ENCODE measurements at places on chromosomes 6 and 20. TPM values are rescaled to one million over a fixed set of nuclear protein-coding genes. Genes with fewer than 3 reads are reported as not detected.
A peak's percentile ranks its signal among the peaks of the same experiment; 100 is the strongest.

Gene SLC16A10
- 0.10 TPM for polyA plus RNA-seq

Gene ASF1A
- polyA plus RNA-seq: 9.6 TPM

Gene IDH3B
- 123 TPM for polyA plus RNA-seq

GRCh38 chr6:127207591-127208120 lies 59.0 kb upstream of the RNF146 start:
- no peaks in the 10 kb centered on the region for H3K36me3 ChIP-seq
- DNase-seq: no peak
- no peaks in the 10 kb centered on the region for H3K4me1 ChIP-seq
- H3K27me3 ChIP-seq: no peaks in the 10 kb centered on the region
- no peak overlapping the region for H3K27ac ChIP-seq
- no peak overlapping the region for H3K4me3 ChIP-seq

DNA sequence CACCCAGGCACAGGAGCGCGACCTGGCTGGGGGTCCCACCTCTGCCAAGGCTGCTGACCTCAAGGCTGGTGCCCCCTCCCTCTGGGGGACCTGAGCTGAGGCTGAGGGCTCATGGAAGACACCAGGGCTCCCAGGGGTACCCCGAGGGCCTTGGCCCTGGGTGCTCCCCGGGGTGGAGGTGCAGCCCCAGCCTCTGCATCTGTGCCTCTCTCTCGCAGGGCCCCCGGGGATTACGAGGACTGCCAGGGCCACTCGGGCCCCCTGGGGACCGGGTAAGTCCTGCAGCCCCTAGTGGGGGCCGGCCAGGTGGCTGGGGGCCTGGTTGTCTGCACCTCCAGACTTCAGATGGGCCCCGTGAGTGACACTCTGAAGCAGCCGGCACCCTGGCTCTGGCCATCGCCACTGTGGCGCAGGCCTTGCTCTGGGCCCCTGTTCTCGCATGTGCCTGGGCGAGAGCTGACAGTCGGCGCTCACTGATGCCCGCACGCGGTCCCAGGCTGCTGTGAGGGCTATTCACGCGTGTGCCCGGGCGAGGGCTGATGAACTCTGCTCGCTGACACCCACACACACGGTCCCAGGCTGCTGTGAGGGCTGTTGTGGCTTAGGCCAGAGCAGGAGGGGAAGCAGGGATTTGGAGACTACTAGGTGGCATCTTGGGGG lies 9.3 kb downstream of the COL9A3 start:
- H3K4me1 ChIP-seq: peaks cover 11% of the 10 kb centered on the region
- H3K36me3 ChIP-seq: no peaks in the 10 kb centered on the region
- H3K4me3 ChIP-seq: no peak overlapping the region
- no peaks in the 10 kb centered on the region for H3K27me3 ChIP-seq
- H3K27ac ChIP-seq: no peak overlapping the region

GRCh38 chr6:89777455-89777854 lies 42.1 kb downstream of the MDN1 start:
- no peaks in the 10 kb centered on the region for H3K27me3 ChIP-seq
- H3K27ac ChIP-seq: no peak overlapping the region
- no peak overlapping the region for H3K4me3 ChIP-seq
- H3K36me3 ChIP-seq: peaks cover 15% of the 10 kb centered on the region

- H3K36me3 ChIP-seq: no peaks in the 10 kb centered on the region
- peaks cover 41% of the 10 kb centered on the region for H3K4me1 ChIP-seq
- no peak overlapping the region for H3K4me3 ChIP-seq
- no peak overlapping the region for H3K27ac ChIP-seq
Measured at GRCh38 chr6:3844097-3844463, 5.1 kb upstream of the FAM50B start.

- H3K27me3 ChIP-seq: peaks cover 5% of the 10 kb centered on the region
- no peak for DNase-seq
- H3K27ac ChIP-seq: no peak overlapping the region
Measured at GRCh38 chr6:45949256-45949655, 66.4 kb downstream of the CLIC5 start.

- no peak overlapping the region for H3K4me3 ChIP-seq
- no peak for DNase-seq
- H3K36me3 ChIP-seq: no peaks in the 10 kb centered on the region
- no peak overlapping the region for H3K27ac ChIP-seq
- H3K27me3 ChIP-seq: no peaks in the 10 kb centered on the region
- H3K4me1 ChIP-seq: peaks cover 17% of the 10 kb centered on the region
Measured at GRCh38 chr6:17712576-17712975, 5.9 kb upstream of the NUP153 start.

DNA sequence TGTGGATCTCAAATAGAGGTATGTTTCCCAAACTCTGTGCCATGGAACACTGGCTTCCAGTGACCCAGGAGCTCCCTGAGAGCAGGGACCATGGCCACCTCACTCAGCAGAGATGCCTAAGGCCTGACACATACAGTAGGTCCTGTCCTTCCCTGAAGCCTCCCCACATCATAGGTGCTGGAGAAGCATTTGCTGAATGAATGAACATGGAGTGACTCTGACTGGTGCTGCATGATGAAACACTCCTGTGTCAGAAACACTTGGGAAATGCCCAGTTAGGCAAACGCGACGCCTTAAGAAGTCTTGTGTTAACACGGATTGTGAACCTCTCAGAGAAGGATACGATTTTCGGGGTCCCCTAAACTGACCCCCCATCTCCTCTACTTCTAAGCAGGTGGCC lies 14.3 kb downstream of the SLA2 start:
- no peak for DNase-seq
- no peak overlapping the region for H3K4me3 ChIP-seq
- no peaks in the 10 kb centered on the region for H3K4me1 ChIP-seq
- no peak overlapping the region for H3K27ac ChIP-seq
- no peaks in the 10 kb centered on the region for H3K27me3 ChIP-seq

DNA sequence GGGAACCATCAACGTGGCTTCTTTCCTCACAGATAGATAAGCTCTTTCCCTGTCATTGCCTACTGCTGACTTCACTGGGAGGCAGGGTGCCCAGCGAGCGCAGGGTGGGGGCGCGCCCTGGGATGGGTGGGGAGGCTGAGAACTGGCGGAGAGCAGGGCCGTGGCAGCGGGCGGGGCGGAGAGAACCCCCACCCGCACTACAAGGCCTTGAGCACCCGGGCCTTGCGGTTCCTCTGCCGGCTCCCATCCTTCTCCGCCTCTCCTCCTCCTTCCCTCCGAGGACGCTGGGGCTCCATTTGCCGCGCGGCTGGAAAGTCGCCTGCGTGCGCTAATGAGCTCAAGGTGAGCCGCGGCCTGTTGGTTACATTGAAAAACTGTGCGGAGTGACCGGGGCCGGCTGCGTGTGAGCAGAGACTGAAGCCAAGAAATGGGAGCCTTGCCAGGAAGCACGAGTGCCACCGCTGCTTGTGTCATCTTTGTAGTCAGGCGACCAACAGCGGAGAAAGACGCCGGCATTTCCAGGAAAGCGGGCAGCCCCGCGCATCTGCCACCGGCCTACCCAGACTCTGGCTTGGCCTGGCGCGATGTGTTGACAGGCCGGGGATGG lies 963.5 kb upstream of the SLC35B3 start:
- no peak for DNase-seq
- no peak overlapping the region for H3K27ac ChIP-seq
- H3K4me1 ChIP-seq: no peaks in the 10 kb centered on the region
- no peak overlapping the region for H3K4me3 ChIP-seq

DNA sequence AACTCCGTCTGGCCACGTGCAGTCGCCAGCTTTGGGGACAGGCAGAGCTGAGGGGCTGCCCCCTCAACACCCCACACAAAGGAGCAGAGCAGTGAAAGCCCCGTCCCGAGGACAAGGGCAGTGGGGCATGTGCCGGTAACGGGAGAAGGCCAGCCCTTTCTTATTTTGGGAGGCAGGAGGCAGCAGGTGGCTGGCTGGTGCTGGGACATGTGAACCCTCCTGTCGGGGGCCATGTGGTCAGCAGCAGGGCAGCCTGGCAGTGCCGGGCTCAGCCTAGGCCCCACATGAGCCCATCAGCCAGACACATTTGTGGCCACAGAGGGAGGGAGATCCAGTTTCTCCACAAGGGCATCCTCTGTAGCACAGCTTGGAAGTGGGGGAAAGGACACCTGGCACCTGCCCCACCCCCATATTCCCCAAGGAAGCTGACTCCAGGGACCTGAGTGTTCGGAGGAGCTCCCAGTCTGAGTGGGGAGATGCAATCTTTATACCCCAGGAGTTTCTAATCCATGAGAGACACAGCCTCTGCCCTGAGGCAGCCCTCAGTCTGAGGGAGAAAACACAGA lies 137.6 kb downstream of the MRPL14 start:
- peaks cover 7% of the 10 kb centered on the region for H3K4me1 ChIP-seq
- H3K36me3 ChIP-seq: no peaks in the 10 kb centered on the region
- H3K27me3 ChIP-seq: peaks cover 26% of the 10 kb centered on the region
- no peak overlapping the region for H3K4me3 ChIP-seq
- DNase-seq: no peak
- H3K27ac ChIP-seq: no peak overlapping the region

DNA sequence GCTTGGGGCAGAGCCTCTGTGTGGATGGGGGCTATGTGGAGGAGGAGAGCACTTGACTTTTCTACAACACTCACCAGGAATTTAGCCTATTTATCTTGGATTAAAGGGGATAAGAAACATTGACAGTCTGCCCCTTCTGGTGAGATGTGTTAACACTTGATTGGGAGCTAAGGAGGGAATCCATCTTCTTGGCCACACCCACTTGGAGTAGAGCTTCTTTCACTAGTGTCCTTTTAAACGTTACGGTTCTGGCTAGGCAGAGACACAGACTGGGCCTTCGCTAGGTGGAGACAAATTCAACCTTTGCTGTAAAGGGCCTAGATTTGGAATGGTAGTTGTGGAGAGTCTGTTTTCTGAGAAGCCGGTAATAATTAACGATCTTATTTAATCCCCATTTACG lies 15.5 kb upstream of the TPBG start:
- H3K36me3 ChIP-seq: no peaks in the 10 kb centered on the region
- no peak overlapping the region for H3K27ac ChIP-seq
- no peak for DNase-seq
- no peaks in the 10 kb centered on the region for H3K4me1 ChIP-seq

GRCh38 chr6:145569140-145569539 lies 166.2 kb downstream of the EPM2A start:
- H3K4me3 ChIP-seq: no peak overlapping the region
- H3K4me1 ChIP-seq: no peaks in the 10 kb centered on the region
- no peak overlapping the region for H3K27ac ChIP-seq
- no peaks in the 10 kb centered on the region for H3K27me3 ChIP-seq
- no peak for DNase-seq

GRCh38 chr6:108074359-108075144 lies at the start of gene OSTM1:
Gene OSTM1, minus strand, starts transcription at chr6:108074741. Its CDS starts 90 bp downstream, at chr6:108074651.
- no peak for DNase-seq
- H3K27ac ChIP-seq: peak within 1 kb of the TSS; percentile 85
- H3K4me3 ChIP-seq: peak within 1 kb of the TSS; percentile 100

DNA sequence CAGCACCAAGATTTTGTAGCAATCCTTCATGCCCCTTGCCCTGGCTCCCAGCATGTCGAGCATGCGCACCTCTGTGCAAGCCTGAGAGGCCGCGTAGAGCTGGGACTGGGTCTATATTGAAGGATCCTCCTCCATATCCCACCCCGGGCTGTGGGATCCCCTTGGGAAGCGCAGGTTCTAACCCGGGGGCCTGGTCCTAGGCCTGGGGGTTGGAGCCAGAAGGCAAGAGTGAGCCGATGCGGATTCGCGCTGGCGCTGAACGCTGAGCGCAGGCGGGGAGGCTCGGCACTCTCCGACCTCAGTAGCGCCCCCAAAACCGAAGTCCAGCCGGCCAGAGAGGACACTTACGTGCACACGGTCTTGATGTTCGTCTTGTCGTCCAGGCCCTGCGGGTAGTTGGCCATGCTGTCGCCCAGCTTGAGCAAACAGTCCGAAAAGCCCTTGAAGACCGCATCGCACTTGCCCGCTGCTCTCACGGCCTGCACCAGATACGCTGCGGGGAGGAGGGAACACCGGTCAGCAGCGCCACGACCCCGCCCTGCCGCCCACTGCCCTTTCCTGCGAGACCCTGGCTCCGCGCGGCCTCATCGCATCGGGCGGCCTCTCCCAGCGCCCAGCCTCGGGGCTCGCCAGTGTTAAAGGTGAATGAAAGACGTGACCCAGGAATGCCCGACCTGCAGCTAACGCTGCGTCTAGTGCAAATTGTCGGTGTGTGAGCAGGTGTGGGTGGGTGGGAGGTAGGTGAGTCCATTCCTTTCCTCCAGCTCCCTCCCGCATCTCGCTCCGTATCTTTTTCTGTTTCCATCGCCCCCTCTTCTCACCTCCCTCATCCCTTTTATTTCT lies 4.5 kb downstream of the NRN1 start:
- no peak overlapping the region for H3K27ac ChIP-seq
- H3K36me3 ChIP-seq: no peaks in the 10 kb centered on the region
- peaks cover 3% of the 10 kb centered on the region for H3K4me1 ChIP-seq

Data from keratinocyte (primary cell).